Aorta (tissue), 5 donors: ENCODE measurements at places on chromosomes 12 and 14. TPM values are rescaled to one million over a fixed set of nuclear protein-coding genes. Genes with fewer than 3 reads are reported as not detected.

GRCh38 chr12:98679611-98680005 lies 34.5 kb downstream of the APAF1 start:
- no peak for DNase-seq

DNA sequence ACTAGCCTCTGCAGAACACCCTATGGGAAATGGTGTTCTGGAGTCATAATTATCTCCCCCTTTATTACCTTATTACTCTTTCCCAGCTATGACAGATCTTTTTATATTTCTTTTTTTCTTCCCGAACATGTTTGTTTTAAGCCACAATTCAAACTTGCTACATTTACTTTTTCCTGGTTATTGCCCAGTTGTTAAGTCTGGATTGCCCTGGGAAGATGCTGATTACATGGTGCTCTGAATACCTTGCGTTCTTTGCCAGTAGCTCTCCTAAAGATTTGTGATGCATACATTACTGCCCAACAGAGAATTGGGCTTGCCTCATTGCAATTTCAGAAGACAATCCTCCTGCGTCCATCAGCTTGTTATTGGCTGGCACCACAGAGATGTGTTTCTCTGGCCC lies 118.3 kb upstream of the FGD4 start:
- no peak for DNase-seq

GRCh38 chr12:44738051-44738450 lies 138.1 kb downstream of the NELL2 start:
- no peak for DNase-seq

The PPFIA2 gene
- 20.4 TPM for total RNA-seq
